ENCODE measurements at places on chromosomes 4 and X.
A peak's percentile ranks its signal among the peaks of the same experiment; 100 is the strongest.

GRCh38 chrX:150088766-150089518 is 150.7 kb upstream of the EOLA2 start:
- DNase-seq = no peak

DNA sequence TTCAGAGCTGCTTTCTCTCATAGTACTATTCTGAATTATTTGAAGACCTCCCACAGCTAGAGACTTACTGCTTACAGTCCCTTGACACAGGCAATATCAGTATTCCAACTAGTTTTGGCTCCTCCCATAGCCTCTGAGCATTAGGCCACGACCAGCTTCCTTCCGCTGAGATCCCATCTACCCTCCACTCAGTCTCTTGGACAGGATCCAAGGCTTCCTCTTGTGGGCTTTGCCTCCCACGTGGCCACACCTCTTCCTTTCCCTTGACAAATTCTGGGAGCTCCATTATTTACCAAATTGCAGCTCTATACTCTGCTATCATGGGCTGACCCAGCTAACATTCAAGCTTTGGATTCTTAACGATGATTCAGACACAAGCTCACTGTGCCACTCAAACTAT is 470.4 kb upstream of the GALNT7 start:
- no peak for DNase-seq

- no peak for DNase-seq
These were observed 185.5 kb upstream of the AFF2 start for GRCh38 chrX:148314876-148315275.

- no peak for DNase-seq
These were observed 100.3 kb upstream of the RPL34 start for GRCh38 chr4:108519911-108520601.

DNA sequence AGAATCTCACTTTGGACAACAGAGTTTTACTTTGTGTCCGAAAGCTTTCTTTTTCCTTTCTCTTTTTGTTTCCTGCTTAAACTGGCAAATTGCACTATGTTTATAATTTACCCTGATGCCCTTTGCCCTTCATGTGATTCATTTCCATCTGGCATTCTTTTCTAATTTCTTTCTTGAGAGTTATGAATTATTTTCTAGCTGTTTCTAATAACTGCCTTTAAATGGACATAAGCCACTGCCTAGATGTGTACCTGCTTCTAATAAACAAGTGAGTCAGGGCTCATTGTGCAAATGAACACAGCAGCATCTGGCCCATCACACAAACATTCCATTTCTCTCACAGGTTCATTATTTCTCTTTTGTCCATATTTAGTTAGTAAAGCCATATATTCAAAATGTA is 242.3 kb upstream of the GPRIN3 start:
- no peak for DNase-seq

DNA sequence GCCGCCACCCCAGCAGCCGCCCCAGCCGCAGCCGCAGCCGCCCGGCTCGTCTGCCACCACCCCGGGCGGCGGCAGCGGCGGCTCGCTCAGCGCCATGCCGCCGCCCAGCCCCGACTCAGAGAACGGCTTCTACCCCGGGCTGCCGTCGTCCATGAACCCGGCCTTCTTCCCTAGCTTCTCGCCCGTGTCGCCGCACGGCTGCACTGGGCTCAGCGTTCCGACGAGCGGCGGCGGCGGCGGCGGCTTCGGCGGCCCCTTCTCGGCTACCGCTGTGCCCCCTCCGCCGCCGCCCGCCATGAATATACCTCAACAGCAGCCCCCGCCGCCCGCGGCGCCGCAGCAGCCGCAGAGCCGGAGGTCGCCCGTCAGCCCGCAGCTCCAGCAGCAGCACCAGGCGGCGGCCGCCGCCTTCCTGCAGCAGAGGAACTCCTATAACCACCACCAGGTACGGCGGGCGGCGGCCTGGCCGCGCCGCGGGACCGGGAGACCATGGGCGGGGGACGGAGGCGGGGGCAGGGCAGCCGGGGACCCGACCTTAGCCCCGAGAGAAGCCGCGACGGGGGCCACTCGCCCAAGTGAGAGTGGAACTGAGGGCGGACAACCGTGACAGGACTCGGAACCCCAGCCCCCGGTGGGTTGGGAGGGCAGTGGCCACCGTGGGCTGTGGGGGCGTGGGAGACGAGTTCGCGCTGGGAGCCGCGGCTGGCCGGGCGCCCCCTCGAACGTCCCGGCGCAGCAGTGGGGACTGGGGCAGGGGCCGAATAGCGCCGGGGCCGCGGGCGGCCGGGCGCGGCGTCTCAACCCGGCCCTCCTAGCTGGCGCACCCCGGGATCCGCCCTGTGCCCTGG is 1.8 kb downstream of the CPEB2 start:
- DNase-seq = peak; percentile 41

DNA sequence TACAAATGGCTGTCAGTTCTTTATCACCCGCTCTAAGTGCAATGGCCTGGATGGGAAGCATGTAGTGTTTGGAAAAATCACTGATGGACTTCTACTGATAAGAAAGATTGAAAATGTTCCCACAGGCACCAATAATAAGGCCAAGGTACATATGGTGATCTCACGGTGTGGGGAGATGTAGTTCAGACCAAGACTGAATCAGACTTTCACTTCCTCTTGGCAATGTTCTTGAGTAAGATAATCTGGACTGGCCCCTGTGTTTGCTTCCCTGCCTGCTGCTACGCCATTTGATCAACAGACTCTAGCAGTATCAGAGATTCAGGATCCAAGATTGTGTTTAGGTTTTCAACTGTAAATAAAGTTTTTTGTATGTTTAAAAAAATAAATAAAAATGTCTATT is 682.2 kb upstream of the AMOT start:
- DNase-seq = no peak

DNA sequence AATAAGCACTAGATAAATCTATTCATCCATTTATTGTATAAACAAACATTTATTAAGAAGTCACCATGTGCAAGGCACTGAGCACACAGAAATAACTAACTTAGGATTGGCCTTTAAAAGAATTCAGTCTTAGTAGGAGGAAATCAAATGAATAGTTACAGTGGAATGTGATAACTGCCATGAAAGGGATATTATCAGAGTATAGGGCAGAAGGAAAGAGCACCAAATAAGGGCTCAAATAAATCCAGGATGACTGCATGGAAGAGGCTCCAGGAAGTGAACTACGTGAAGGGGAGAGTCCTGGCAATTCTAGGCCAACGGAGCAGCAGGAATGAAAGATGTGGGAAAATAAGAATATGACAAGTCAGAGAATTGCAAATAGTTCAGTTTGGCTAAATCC is 406.0 kb downstream of the INPP4B start:
- no peak for DNase-seq

GRCh38 chr4:83779103-83780052 is 243.5 kb downstream of the GPAT3 start:
- DNase-seq = no peak

DNA sequence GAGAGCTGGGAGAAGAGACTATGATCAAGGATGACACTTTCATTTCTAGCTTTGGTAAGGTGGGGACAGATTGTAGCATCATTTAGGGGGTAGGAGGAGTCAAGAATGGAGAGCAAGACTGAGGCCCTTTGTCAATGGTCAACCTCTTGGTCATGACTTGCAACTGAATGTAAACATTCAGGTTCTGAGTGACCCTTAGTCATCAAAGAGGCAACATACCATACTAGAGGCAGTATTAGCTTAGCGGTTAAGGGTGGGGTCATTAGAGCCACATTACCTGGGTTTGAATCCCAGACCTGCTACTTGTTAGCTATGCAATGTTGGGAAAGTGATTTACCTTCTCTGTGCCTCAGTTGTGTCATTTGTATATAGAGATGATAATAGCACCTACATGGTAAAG is 76.5 kb downstream of the MED28 start:
- no peak for DNase-seq

- no peak for DNase-seq
These were observed 678.3 kb upstream of the NR3C2 start for GRCh38 chr4:149120331-149121022.

DNA sequence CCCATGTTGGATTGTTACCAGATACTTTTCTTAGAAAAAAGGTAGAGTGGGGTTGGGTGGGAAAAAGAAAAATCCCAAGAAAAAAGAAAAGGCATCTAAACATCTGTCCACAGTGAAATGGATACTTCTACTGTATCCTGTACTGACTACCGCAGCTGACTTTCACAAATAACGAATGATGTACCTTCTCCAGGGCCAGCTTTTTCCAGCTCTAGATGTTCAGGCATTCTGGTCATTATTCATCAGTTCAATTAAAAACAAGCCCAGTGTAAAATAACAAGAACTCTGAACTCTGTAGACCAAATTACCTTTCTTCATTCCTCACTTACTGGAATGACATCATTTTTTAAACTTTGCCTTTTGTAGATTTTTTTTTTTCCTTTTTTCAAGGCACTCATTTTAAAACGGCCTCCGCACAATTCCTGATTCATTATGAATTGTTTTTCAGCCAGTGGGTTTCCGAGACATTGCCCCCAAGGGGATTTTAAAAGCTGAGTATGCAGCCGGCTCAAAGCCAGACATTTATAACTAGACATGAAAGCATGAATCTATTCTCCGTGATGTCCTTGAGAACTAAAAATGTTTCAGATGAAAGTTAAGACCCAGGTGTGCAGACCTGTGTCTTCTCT is 113.5 kb downstream of the PRKX start:
- no peak for DNase-seq

DNA sequence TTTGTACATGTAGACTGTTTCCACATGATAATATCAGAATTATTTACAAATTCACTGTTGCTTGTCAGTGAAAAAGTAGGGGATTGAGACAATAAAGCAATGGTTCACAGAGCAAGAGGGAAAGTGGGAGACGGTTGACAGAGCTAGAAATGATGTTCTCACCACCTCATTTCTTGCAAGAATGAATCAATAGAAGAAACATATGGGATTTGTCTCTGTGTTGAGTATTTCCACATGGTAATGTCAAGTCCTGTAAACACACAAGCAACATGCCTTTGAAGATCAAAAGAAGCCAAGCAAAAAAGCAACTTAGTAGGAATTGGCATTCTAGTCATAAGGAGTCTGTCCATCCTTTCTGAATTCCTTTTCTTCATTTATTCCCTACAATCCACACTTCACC is 1806.6 kb upstream of the AGA start:
- DNase-seq = no peak

DNA sequence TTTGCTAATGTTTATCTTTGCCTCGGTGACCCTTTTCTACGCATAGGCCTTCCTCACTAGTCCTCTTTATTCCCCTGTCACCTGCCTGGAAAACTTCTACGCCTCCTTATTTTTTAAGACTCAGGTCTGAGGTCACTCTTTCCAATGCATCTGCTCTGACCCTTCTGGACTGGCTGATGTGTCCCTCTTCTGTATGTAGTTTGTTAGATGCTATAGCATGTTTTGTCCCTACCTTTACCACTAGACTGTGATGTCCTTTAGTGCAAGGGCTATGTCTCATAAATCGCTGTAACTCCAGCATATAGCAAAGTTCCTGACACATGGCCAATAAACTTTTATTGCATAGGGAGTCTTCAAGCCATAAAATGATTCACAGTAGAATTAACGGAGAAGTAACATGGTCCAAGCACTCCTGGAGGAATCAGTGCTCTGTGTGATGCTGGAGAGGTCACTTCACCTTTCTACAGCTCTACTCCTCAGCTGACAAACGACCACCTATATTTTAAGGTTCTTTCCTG is 872.5 kb upstream of the SLIT2 start:
- no peak for DNase-seq

GRCh38 chr4:14125375-14126129 is 498.0 kb upstream of the BOD1L1 start:
- DNase-seq = no peak

DNA sequence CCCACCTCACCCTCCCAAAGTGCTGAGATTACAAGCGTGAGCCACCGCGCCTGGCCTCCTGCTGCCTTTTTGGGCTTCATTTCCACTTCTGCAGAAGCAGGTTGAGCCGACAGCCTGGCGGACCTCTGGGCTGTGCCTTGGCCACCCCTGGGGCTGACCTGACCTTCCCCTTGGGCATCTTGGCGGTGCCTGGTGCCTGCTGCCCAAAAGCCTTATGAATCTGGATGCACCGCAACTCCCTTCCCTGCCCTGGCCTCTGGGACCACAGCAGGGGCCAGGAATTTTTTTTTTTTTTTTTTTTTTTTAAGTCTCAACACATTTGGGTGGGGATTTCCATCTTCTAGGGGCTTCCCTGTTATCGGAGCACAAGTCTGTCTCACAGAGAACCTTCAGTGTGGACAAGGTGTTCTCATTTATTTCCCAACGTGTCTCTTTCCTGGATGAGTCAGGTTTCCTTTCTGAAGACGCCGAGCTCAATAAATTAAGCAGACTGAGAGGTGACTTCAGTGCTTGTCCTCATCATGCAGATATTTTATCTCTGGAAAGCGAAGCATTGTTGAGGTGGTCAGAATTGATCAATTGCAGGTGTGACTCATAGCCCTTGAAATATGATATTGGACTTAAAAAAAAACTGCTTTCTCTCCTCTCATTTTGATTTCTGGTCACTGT is 79.7 kb downstream of the SHROOM2 start:
- no peak for DNase-seq

GRCh38 chr4:111780965-111781364 is 364.3 kb upstream of the FAM241A start:
- DNase-seq = no peak

DNA sequence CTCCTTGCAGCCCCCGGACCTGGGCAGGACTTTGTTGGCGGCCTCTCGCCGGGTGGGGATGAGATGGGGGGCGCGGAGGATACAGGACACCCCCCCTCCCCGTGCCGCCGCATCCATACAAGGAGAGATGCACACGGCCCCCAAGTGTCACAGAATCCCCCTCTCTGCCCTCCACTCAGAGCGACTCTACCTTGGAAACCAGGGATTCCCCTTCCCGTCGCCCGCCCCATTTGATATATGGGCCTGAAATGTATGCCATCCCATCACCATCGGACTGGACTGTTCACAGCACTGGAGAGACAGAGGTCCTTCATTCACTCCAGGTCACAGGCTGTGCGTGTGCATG is 426 bp downstream of the PORCN start:
- no peak for DNase-seq

GRCh38 chr4:100162027-100162685 is 28.1 kb downstream of the DDIT4L start:
- DNase-seq = no peak

- no peak for DNase-seq
These were observed 3.9 kb downstream of the RNF128 start for GRCh38 chrX:106730401-106730800.

DNA sequence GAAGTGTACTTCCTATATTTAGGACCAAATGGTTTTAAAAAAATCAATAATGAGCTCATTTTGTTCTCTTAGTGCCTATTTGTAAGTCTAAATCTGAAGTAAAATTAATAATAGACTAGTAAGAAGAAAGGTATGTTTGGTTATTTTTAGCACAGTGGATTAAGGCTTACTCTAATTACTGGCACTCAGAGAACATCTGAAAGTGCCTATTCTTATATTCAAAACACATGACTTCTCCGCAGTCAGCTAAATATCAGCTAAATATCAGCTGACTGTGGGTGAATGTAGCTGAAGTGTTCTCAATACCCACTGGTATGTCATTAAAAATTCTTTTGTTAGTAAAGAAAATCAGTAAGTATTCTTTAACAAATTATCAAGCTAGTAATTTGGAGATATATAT is 6.0 kb downstream of the AP1S2 start:
- no peak for DNase-seq

Measured in thyroid gland (tissue), 4 donors.